ENCODE measurements at places on chromosomes 3 and 15. TPM values are rescaled to one million over a fixed set of nuclear protein-coding genes. Genes with fewer than 3 reads are reported as not detected.

DNA sequence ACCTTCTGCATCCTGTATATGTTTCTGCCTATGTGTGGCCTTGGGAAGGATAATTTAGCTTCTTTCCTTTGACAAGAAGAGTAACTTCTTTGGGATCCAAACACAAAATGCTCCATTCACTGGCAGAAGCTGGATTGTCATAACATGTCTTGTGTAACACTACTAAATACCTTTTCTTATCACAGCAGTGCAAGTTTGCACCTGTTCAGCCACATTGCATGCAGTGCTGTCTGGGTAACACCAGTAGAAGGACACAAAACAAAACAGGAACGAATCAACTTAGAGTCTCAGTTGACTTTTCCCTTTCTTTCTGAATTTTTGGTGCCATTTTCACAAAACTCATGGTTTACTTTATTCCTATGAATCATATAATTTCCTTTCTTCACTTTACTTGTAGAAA lies 43.6 kb upstream of the TNIK start:
- no peak for DNase-seq

DNA sequence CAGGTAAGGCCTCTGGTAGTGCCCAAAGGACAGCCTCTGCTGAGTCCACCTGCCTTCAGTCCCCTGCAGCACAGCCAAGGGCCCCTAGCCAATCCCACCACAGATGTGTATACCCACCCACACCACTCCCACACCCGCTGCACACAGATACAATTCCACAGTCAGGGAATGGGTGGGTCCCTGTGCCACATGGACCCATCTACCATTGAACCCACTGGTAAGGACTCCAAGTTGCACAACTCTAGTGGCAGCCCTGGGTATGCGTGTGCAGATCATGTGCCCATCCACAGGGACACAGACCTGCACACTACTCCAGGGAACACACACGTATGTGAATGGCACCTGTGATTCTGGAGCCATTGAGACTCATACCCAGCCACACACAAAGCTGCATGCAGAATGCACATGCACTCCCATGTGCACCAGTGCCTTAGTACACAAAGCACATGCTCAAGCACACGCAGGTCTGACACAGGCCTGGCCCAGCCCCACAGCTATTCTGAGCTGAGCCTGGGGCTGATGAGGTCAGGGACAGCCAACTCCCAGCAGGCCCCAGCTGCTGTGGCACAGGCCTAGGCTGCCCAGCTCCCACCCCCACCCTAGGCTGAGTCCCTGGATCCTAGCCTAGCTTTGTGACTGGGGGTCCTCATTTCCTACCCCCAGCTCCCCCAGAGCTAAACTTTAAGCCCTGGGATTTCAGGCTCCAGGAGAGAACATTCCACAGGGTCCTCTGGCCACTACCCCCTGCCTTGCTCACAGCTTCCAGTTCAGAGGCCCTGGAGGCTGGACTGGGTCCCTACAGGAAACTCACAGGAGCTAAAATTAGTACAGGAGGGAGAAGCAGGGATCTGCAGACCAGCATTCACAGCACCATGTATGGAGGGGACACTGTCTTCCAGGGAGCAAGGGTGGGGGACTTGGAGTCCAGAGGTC lies 2.7 kb upstream of the ALS2CL start:
- no peak for DNase-seq

DNA sequence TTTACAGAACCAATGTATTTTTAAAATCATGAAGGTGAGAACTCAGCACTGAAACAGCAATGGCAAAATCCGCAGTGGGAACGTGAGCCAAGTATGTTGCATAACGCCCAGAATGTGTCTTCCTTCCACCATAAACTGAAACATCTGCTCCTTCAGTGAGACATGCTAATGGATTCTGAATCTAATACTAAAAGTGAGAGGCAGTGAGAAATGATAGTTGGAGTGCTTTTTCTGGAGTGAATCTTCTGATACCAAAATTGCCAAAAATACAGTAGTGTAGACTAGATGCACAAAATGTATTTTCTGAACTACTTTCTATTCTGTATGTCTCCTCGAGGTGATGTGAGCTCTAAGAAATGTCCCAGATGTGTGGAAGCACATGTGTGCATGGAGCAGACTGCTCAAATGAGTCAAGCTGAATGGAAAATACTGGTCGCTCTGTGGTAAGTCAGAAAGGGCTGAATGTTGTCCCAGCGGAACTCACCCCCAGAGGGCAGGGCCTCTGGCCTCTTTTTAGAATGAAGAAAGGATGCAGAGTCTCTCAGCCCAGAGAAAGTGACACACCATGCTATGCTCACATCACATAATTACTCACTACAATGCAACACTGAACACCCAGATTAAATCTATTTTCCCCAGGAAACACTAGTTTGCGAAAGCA lies 73.0 kb downstream of the ATP10A start:
- DNase-seq, result peak; percentile 90

GRCh38 chr3:143832433-143832832 lies 15.8 kb downstream of the SLC9A9 start:
- peak; percentile 44 for DNase-seq

DNA sequence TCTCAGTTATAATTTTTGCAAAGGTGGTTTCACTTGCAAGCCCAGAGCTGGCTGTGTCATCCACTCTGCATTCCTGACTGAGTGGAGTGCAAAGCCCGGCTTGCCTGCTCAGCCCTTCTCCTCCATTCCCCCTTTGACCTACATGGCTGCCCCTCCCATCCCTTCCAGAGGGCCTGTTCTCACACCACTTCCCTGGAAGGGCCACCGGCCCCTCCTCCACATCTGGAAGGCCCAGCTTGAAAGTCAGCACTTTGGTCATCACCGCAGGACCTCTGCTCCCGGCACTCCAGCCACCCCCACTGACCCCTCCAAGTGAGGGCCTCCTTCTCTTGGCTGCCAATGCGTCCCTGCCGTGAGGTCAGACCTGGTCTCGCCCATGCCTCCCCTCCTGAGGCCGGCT lies 74.1 kb upstream of the RNF7 start:
- no peak for DNase-seq

DNA sequence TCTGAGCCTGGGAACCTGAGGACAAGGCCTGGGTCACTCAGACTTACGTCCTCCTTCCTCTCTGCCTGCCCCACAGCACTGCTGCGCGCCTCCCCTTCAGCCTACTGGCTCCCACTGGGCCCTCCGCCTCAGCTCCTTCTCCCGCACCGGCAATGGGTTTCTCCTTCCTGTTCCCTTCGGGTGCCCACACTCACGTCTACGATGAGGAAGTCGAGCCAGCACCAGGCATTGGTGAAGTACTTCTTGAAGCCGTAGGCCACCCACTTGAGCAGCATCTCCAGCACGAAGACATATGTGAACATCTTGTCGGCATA lies 70.0 kb downstream of the EXOG start:
- DNase-seq, result no peak

- DNase-seq, result peak; percentile 65
Observed at GRCh38 chr3:64399205-64399800, 174.0 kb upstream of the PRICKLE2 start.

DNA sequence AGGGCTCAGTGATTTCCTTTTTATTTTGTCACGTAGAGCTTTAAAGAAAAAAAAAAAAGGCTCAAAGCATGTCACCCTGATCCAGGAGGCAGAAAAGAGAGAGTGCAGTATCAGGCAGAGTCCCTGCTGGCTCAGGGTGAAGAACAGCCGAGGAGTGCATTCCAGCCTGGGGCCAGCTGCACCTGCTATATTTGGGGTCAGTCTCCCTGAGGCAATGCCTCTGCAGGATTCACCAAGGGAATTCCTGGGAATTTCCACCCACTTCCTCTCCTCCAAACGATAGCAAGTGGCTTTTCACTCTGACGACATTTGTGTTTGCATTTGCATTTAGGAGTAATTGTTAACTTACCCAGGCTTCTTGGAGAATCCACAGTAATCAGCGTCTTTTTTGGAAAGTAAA lies 202.9 kb upstream of the CTNNB1 start:
- DNase-seq, result peak; percentile 31

GRCh38 chr15:43285609-43286037 lies 18.9 kb upstream of the TGM5 start:
- DNase-seq, result peak; percentile 62

GRCh38 chr3:150371741-150372254 lies 36.3 kb upstream of the TSC22D2 start:
- DNase-seq, result peak; percentile 99

DNA sequence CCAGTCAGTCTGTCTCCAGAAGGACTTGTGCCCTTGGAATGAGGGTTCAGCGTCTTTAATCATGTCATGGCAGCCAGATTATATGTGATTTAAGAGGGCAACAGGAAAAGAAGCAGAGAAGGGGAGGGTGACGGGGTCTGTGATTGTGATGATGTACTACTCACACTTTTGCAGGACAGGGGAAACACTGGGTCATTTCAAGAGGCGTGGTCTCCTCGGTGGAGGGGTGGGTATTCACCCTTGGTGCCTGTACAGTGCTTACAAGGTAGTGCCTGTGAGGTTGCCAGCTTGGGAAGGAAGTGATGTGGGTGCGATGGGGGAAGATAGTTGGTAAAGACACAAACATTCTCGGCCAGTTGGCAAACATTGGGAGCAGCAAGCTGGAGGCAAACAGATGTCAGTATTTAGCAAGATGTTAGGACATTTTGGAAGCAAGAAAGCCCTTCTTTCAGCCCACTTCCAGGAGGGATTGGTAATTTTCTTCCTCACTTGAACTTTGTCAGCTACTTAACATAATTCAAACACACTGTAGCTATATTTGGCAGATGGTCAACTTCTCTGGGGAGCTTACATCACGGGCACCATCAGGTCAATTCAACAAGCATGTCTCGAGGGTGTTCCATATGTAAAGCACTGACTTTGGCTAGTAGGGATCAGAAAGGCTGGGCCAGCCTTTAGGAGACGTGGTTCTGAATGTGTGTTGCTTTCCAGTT lies 71.4 kb upstream of the ROPN1 start:
- no peak for DNase-seq

DNA sequence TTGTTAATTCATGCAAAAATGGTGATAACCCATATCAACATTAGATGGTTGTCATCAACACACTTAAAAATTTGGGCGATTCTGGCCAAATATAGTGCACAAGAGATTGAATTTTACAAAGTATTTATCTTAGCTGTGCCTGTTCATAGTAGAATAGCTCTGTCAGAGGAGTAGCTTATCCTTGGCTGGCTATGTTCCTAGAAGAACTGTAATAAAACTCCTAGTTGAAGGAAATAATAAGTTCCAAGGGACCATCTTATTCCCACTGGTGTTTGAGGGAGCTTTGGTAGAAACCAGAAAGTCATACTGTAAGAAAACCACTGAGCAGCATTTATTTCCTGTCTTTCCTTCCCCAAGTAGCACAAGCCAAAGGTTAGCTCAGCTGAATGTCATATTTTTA lies 201.8 kb downstream of the GRM7 start:
- no peak for DNase-seq

DNA sequence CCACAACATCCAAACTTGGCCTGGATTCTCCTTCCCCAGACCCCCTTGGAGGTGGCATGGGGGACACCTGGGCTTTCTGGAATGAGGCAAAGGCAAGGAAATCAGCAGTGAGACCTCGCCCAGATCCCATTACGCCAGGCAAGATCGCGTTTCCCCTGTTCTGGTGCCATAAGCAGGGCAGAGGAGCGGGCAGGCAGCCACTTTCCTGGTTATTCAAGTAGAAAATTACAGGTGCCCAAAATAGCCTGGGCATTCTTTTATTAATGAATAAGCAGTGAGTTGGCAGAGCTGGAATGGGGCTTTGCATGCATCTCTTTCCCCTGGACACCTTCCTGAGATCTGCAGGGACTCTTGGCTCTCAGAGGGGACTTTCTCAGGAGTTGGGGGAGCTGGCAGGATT lies 31.5 kb upstream of the FAM107A start:
- DNase-seq, result no peak

DNA sequence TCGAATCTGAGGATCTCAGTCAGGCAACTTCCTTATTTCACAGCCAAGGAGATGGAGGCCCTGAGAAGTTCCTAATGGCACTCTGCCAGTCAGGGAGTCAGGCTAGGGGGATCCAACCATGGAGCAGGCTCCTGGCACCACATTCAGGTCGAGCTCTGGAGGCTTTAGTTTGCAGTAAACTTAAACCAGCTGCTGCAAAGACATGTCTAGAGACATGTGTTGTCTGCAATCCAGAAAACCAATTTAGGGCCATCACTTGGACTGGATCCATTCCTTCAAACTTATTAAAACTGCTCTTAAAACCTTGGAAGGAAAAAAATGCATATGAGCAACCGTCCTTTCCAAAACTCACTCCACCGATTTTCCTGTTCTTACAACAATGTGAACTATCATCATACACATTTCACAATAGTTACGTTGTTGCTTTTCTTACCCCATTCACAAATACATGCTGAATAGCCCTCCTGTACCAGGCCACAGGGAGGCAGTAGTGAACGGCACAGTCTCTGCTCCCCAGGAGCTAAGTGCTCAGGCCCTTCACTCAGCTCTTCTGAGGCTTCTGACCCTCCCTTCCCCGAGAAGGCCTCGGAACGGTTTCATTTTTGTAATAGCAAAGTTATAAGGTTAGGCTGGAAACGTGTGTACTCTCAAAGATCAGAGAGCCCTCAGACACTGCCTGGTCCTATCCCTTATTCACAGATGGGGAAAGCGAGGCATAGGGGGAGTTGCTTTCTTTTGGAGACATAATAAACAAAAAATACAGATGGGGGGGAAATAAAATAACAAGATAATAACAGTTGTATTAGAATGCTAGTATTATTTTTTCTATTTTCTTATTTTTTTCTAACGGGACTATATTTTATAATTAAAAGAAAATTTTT lies 20.1 kb downstream of the RFT1 start:
- DNase-seq, result peak; percentile 30

DNA sequence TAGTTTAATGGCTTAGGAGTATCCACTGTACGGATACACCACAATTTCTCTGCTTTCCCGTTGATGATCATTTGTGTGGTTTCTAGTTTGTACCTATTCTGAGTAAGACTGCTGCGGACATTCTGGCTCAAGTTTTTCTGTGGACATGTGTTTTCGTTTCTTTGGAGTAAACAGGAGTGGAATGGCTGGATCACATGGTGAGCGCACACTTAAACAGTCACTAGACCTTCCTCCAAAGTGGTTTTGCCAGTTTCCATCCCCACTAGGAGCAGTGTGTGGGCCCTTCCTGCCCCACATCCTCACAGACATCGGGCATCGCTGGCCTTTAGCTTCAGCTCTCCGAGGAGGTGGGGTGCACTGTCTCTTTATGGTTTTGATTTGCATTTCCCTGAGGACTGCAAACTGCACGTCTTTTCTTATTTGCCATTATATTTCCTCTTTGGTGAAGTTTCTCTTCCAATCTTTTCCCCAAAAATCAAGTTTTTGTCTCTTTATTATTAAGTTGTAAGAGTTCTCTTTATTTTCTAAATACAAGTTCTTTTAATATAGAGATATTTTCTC lies 94.1 kb downstream of the VGLL4 start:
- DNase-seq, result no peak

DNA sequence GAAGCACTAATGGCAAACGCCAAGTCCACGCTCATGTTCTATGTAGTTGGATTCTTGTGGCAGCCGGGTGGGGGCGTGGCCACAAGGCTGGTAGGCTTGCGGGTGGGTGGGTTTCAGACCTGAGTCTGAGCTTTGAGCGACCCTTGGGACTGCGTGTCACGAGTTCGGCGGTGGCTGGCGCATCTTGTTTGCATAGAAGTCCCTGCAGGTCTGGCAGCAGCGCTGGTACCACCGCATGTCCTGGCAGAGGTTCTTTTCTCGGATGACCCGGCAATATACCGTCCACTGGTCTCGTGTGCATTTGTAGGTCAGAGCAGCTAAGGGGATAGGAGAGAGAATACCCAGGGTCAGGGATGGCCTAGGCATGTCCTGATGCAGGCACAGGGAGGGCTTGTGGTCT lies 241.0 kb upstream of the LYSMD4 start:
- DNase-seq, result no peak

- no peak for DNase-seq
Observed at GRCh38 chr3:3081381-3082233, 28.6 kb downstream of the IL5RA start.

The MCTP2 gene
- 0.13 TPM for total RNA-seq

The ATXN7 gene
- total RNA-seq, result 10.4 TPM

The ASB14 gene
- not detected for total RNA-seq

The CNTN4 gene
- total RNA-seq, result not detected

The C3orf22 gene
- total RNA-seq, result not detected
